Smooth muscle cell of the pulmonary artery (primary cell): ENCODE measurements at places on chromosomes 7 and 10. TPM values are rescaled to one million over a fixed set of nuclear protein-coding genes. Genes with fewer than 3 reads are reported as not detected.

The CALML3 gene
- total RNA-seq = not detected in 2 replicates

The SFMBT2 gene
- total RNA-seq = 0.52 and 0.86 TPM in 2 replicates

The KLF14 gene
- total RNA-seq = not detected in 2 replicates

The TMEM213 gene
- total RNA-seq = not detected in 2 replicates

The FGF8 gene
- not detected in 2 replicates for total RNA-seq

The INPP5A gene
- total RNA-seq = 20.1 and 31.0 TPM in 2 replicates

The RHOBTB1 gene
- total RNA-seq = 13.7 and 15.8 TPM in 2 replicates

The ZNF138 gene
- total RNA-seq = 2.2 and 2.3 TPM in 2 replicates

The TPST1 gene
- total RNA-seq = 62.9 and 86.1 TPM in 2 replicates

The RSPH10B2 gene
- 0.20 TPM in 1 of 2 replicates, not detected in the other for total RNA-seq

The ZNF22 gene
- total RNA-seq = 9.5 and 10.8 TPM in 2 replicates

The UTF1 gene
- total RNA-seq = not detected in 2 replicates

The TUBAL3 gene
- total RNA-seq = not detected in 2 replicates

The CDC14C gene
- total RNA-seq = not detected in 2 replicates

The IFT22 gene
- 23.2 and 25.3 TPM in 2 replicates for total RNA-seq

The SFTPA1 gene
- total RNA-seq = not detected in 2 replicates

The LDB3 gene
- total RNA-seq = 0.52 and 0.96 TPM in 2 replicates

The PRR15 gene
- total RNA-seq = 0.20 and 0.39 TPM in 2 replicates

The TBX20 gene
- 0.99 and 4.3 TPM in 2 replicates for total RNA-seq

The RBAK gene
- total RNA-seq = 10.4 and 11.6 TPM in 2 replicates

The MRM2 gene
- total RNA-seq = 13.0 and 13.5 TPM in 2 replicates

The STARD3NL gene
- 45.6 and 68.1 TPM in 2 replicates for total RNA-seq

The LRRTM3 gene
- total RNA-seq = not detected in 2 replicates

The MYH16 gene
- not detected in 2 replicates for total RNA-seq

The IQCE gene
- total RNA-seq = 9.6 and 12.9 TPM in 2 replicates

The R3HCC1L gene
- total RNA-seq = 13.1 and 13.6 TPM in 2 replicates

The SCART1 gene
- total RNA-seq = 2.5 and 2.8 TPM in 2 replicates

The KCP gene
- 0.69 and 0.78 TPM in 2 replicates for total RNA-seq

The BCL7B gene
- 24.0 and 24.9 TPM in 2 replicates for total RNA-seq

The SPDYE2 gene
- not detected in 2 replicates for total RNA-seq

The AKR1C4 gene
- not detected in 2 replicates for total RNA-seq

The GPNMB gene
- 205 and 214 TPM in 2 replicates for total RNA-seq

The LRRD1 gene
- total RNA-seq = 0.07 and 0.17 TPM in 2 replicates

The EGR2 gene
- 0.36 and 1.7 TPM in 2 replicates for total RNA-seq

The SHTN1 gene
- 0.85 and 1.4 TPM in 2 replicates for total RNA-seq

The CACNA2D1 gene
- 134 and 591 TPM in 2 replicates for total RNA-seq

The ANKRD30A gene
- total RNA-seq = not detected in 2 replicates

The ADARB2 gene
- total RNA-seq = not detected in 2 replicates

The SORCS1 gene
- 0.20 TPM in 1 of 2 replicates, not detected in the other for total RNA-seq

The PRPF18 gene
- total RNA-seq = 22.4 and 28.9 TPM in 2 replicates

The PON1 gene
- not detected in 2 replicates for total RNA-seq

The SRGN gene
- total RNA-seq = 498 and 560 TPM in 2 replicates

The DKK1 gene
- total RNA-seq = 134 and 633 TPM in 2 replicates

The ASAH2 gene
- total RNA-seq = 0.53 and 3.2 TPM in 2 replicates

The CPA2 gene
- total RNA-seq = not detected in 2 replicates

The SLC26A5 gene
- not detected in 2 replicates for total RNA-seq
